Stimulated activated CD4-positive, alpha-beta T cell treated with anti-CD3 and anti-CD28 coated beads, TNF-alpha, amount 100 ng/mL, for 48 hours (primary cell): ENCODE measurements at places on chromosomes 6 and 20.
A peak's percentile ranks its signal among the peaks of the same experiment; 100 is the strongest.

DNA sequence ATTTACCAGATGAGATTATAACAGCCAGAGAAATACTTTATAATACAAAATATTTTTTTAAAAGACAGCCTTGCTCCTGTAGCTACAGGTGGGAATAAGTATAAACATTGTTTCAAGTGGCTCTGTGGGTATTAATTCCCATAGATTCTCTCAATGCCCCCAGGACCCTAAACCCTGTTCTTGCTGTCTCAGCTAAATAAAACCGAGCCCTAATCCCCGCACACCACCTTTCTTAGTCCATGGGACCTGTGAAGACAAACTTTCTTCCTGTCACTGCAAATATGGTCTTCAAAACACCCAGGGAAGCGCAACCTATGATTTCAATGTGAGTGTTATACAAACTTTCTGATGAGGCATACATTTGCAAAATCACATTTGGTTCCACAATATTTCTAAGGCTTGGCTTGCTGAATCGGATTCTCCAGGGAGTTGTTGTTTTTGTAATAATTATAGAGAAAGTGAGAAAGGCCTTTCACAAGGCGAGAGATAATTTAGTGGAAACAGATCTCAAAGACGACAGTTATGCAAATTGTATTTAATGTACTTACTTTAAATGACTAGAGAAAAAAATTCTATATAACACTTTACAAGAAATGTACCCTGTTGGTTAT, 11.1 kb downstream of the SMLR1 start:
- DNase-seq, result no peak

DNA sequence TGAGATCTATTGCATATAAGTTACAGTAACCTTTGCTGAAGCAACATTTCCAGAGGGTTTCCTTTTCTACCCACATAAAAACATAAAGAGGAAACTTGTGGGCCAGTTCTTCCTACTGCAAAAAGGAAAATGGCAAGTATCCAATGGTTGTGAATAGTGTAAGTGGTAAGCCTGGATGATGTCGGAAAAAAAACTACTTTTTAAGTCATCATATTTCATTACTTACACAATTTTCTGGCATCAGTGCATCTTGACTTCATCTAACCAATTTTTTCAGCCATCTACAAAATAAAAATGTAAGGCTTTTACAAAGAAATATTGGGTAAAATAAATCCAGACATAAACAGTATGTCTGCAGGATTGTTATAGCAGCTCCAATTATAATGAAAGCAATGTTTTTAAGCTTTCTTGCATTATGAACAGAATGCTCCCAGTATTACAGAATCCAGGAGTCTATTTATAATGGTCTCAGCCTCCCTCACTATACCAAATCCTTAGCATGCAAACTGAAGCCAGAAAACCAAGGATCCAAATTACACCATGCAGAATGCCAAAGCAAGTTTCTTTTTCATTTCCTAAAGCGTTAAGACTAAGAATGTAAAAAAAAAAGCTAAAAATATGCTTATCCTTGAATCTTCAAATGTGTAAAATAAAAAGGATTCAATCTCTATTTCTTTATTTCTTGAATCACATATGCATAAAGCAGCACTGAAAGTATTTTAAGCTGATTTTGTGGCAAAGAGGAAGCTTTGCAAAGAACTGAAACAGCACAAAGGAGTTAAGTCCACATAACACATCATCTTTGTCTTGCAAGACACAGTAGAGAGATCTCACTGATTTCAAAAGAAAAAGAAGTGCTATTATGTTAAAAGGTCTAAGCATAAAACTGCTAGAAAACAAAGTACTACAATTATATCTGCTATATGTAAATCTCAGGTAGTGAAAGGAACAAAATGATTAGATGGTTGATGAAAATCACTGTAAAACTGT, 126.8 kb upstream of the HMGCLL1 start:
- no peak for DNase-seq

DNA sequence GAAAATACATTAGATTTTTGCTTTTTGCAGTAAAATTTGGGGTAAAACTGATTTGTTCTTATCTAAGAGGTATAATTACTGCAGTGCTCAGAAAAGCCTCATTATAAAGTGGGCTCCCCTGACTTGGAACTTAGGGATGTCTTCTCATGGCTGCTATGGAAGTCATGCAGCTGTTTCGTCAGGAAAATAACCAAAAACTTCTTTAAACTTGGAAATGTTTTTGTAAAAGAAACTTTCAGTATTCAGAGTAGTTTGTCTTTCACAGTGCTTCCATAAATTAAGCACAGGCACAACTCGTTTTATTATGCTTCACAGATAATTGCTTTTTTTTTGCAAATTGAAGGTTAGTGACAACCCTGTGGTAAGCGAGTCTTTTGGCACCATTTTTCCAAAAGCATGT, 6.8 kb downstream of the MAPK14 start:
- no peak for DNase-seq

- DNase-seq, result no peak
These were observed 20.2 kb upstream of the TTK start for GRCh38 chr6:79984261-79984660.

DNA sequence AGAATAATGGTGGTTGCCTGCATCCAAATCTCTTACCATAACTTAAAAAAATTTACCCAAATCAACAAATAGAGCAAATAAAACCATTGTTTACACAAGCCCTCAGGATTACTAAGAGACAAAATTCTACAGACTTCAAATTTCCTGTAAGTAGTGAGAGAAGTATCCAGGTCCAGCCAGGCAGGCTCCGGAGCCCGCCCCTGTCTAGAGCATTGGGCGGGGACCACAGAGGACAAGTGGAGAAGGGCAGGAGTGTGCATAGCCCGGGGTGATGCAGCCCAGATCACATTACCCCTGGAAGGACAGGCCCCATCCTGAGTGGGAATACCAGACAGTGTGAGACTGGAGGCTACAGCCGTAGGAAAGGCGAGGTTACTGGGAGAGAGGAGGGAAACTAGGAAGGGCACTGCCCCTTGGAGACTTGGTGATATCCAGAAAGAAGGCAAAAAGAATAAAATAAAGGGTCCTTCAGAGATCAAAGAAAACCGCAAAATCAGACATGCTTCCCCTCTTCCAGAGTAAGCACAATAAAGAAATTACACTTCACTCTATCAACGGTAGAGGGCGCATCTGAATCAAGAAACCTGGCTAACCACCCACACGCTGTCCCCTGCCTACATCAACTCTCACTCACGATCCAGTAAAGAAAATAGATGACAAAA, 26.6 kb downstream of the RIN2 start:
- DNase-seq, result peak; percentile 44

DNA sequence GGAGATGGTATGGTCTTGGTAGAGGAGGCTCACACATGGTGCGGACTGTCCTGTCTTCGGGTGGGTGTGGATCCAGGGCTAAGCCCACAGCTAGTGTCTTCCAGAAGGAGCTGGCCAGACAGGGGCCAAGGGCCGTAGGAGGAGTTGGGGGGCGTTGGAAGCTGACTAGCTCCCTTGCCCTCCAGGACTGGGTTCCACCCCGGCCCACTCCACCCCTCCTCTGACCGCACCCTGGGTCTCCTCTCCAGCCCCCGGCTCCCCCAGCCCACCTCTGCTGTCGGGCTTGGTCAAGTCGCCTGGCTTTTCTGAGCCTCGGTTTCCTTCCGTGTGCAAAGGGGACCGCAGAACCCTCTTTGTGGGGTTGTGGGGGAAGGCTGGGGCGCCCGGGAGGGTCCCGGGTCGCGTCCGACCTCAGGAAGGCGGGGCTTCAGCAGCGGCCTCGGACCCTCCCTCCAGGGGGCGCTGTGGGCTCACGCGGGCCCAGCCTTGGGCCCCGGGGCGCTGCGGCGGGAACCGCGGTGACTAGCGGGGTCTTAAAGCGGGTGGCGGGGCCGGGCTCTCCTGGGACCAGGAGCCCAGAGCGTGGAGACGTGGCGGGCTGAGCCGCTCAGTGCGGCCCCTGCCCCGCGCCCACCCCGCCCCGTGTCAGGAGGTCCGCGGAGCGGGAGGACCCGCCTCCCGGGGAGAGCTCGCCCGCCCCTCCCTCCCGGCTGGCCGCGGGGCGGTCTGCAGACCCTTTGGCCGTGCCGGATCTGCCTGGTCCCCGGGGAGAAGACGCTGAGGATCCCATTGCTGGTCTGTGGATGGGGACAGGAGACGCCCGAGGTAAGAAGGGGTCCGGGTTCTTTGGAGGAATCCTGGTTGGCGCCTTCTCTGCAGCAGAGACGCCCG, 5.4 kb downstream of the NPBWR2 start:
- DNase-seq, result no peak

DNA sequence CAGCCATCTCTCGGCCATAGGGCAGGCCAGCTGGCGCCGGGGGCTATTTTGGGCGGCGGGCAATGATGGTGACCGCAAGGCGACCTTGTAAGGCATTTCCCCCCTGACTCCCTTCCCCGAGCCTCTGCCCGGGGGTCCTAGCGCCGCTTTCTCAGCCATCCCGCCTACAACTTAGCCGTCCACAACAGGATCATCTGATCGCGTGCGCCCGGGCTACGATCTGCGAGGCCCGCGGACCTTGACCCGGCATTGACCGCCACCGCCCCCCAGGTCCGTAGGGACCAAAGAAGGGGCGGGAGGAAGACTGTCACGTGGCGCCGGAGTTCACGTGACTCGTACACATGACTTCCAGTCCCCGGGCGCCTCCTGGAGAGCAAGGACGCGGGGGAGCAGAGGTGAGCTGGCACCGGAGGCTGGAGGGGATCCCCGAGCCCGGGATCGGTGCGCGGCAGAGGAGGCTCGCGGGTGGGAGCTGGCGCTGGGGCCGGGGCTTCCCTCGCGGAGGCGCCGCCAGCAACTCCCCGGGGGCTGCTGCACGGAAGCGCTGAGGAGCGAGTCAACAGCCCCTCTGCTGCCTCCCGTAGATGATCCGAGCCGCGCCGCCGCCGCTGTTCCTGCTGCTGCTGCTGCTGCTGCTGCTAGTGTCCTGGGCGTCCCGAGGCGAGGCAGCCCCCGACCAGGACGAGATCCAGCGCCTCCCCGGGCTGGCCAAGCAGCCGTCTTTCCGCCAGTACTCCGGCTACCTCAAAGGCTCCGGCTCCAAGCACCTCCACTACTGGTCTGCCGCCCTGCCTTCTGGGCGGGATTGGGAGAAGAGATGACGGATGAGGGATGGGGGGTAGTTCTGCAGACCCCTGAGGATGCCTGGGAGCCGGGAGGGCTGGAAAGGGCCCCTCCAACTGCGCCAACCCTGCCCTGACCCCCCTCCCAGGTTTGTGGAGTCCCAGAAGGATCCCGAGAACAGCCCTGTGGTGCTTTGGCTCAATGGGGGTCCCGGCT, at the start of the genes CTSA and NEURL2:
Gene CTSA, plus strand, starts transcription at position 351 of the 999 bp plus-strand sequence. Its CDS starts 234 bp downstream, at position 585.
Gene NEURL2, minus strand, starts transcription at position 224 of the 999 bp plus-strand sequence. Its CDS starts 217 bp downstream, at position 7.
- DNase-seq, result peak; percentile 74

GRCh38 chr6:130020073-130020906, 1.9 kb downstream of the L3MBTL3 start:
- DNase-seq, result no peak

- DNase-seq, result no peak
These were observed 100.9 kb upstream of the PMEPA1 start for GRCh38 chr20:57810511-57811373.

- DNase-seq, result no peak
These were observed 76.3 kb upstream of the FYN start for GRCh38 chr6:111949546-111949945.

DNA sequence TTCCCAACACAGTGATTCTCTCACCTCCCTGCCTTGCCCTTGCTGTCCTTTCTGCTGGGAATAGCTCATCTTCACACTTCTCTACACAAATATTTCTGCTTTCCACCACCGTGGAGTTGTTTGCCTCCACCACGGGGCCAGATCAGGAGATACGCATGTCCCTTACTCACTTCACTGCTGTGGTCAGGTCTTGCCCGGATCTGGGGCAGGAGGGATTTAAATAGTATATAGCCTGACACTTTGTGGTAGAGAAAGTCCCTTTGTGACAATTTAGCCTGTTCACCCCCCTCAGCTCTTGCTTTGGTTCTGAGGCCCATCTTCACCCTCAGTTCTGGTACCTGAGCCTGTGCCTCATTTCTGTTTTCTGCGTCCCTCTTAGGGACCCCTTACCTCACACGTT, 92.6 kb upstream of the PREP start:
- DNase-seq, result no peak

DNA sequence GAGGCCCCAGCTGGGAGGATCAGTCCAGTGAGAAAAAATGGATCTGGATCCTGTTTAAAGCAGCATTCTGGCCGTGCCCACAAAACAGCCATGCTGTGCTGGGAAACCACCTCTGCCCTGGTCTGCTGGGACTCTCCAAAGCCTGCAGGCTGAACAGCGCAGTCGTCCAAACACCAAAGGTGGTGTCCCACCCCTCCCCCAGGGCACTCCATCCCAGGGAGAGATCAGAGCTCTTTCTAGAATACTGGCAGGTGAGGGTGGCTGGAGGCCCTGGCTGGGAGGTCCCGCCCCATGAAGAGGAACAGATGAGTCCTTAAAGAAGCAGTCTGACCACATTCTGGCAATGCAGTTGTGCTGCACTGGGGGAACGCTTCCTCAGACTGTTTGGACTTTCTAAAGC, 84.6 kb downstream of the MRAP2 start:
- DNase-seq, result no peak

GRCh38 chr6:159914565-159914923, 23.8 kb downstream of the MAS1 start:
- DNase-seq, result no peak

GRCh38 chr20:13401596-13401995, 180.5 kb downstream of the ISM1 start:
- DNase-seq, result no peak

DNA sequence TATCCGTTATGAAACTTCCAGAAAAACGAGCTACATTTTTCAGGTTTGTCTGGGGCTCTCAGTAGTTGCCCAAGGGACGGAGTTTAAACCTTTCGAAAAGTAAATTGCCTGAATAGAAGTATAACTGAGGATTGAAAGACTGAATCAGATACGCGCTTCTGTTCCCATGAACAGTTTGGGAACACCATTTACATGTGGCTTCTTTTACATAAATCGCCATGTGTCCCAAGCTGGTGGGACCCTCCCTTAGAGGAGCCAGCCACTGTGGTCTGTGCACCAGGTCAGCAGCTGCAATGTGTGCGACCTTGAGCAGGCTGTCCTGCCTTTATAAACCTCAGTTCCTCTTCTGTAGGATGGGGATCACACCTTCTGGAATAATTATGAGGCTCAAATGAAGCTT, 11.0 kb downstream of the ENTPD6 start:
- DNase-seq, result no peak

DNA sequence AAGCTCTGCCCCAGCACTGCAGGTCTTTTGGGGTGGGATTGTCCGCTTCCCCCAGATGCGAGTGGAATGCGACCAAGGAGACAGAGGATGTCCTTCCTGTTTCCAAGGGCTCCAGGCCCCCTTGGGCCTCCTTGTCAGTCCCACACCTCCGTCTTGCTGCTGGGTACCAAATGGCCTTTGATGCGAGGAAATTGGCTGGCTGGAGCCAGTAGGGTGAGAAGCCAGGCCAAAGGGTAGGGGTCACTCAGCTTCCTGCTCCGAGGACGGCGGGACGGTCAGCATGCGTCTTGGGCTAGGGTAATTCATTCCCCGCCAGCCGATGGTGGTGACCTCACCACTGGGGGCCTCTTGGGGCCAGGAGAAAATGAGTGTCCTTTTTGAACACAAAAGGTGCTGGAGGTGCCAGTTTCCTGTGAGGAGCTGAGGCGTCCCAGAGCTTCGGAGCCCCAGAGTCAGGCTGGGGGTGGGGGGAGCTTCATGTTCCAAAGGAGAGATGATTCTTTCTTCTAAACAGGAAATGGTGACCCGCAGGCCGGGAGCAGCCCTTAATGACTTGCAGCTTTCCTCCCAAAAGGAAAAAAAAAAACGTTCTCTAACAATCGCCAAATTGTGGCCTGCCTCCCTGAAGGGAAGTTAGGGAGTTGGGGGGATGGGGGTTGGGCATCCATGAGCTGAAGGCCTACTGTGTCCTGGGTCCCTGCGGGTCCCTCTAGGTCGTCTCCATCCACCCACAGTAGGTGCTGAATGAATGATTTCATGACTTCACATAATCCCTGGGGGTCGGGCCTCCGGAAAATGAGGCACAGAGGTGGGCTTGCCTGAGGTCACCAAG, 6.7 kb downstream of the SNAI1 start:
- DNase-seq, result no peak

GRCh38 chr20:36144336-36144735, 10.2 kb upstream of the EPB41L1 start:
- no peak for DNase-seq
